K562 (cell line): ENCODE measurements at places on chromosomes 2 and 18. TPM values are rescaled to one million over a fixed set of nuclear protein-coding genes. Genes with fewer than 3 reads are reported as not detected.
A peak's percentile ranks its signal among the peaks of the same experiment; 100 is the strongest.

- no peak for DNase-seq
Measured at GRCh38 chr18:38900445-38900844, 1334.8 kb upstream of the CELF4 start.

HOXD12 gene
- not detected in 2 replicates for total RNA-seq

DNA sequence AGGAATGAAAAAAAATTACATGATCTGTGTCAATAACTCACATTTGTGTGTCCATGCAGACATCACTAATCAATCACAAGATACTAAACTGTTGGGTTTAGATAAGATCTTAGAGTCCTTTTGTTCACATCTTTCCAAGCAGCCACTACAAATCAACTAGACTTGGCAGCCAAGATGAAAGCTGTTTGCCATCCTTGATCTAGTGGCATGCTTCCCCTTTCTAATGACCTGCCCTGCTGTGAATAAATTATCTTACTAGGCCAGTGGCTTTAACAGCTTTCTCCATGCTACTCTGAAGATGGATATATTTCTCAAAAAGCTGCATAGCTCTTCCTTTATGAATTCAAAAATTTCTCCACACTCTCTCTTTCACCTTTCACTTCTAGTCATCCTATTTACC, 1338.0 kb upstream of the ACVR2A start:
- DNase-seq, result no peak

VWC2L gene
- total RNA-seq, result not detected in 2 replicates

- DNase-seq, result no peak
Measured at GRCh38 chr2:7686016-7686385, 768.8 kb downstream of the RNF144A start.

- DNase-seq, result no peak
Measured at GRCh38 chr2:227789803-227790202, 23.8 kb upstream of the CCL20 start.

GULP1 gene
- total RNA-seq, result 19.5 and 22.8 TPM in 2 replicates

GRCh38 chr2:84247532-84247931, 211.5 kb downstream of the SUCLG1 start:
- no peak for DNase-seq

KIF5C gene
- 0.09 TPM in 2 replicates for total RNA-seq

DNA sequence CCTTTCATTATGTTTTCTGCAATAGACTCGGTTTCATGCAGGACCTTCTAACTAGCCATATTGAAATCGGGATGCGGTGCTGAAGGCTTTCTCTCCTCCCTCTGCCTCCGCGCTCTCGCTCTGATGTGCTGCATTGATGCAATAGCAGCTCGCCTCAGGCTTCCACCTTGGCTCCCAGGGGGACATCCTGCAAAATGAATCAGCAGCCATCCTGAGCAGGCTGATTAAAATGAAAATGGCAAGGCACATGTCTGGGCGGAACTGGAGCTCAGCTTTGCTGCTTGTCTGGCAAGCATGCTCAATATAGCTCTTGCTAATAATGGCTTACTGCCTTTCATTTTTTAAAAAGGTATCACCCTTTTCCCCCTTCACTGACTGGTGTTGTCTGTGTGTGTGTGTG, 806 bp upstream of the MYT1L start:
- no peak for DNase-seq

LOXL3 gene
- total RNA-seq, result 0.58 and 0.76 TPM in 2 replicates

AKAIN1 gene
- not detected in 2 replicates for total RNA-seq

GRCh38 chr18:425106-425745, 75.3 kb downstream of the COLEC12 start:
- no peak for DNase-seq

GRCh38 chr2:212548455-212548819, 9.8 kb upstream of the ERBB4 start:
- DNase-seq, result no peak

- DNase-seq, result no peak
Measured at GRCh38 chr2:231932711-231932970, 6.4 kb upstream of the NPPC start.

DNA sequence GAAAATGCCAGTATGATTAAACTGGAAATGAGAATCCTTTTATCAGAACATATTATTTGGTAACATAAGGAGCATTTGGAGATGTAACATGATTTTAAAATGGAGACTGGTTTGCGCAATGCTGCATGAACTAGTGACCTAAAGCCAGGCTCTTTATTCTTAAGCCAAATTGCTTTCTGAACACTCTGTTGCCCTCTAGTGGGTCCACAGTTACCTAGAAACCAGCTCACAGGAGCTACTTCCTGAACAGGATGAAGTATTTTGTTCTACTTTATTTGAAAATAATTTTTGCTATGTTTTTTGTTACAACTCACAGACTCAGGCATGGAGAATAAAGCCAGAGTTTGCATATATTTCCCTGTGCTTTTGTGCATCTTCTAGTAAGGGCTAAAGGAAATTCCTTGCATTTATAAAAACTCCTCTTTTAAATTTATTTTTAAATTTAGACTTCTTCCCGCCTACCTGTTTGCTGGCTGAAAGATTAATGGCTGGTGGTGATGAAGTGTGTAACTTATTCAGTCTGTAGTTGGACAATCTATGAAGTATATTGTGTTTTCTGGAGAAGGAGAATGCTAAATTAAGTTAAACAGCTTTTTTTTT, 146.7 kb downstream of the PARD3B start:
- DNase-seq, result peak; percentile 27

SLC4A3 gene
- 0.04 and 0.31 TPM in 2 replicates for total RNA-seq
